NCI-H1417 treated with DMSO at 0.1 percent for 48 hours (cell line): ENCODE measurements at places on chromosomes 11 and 22.

DNA sequence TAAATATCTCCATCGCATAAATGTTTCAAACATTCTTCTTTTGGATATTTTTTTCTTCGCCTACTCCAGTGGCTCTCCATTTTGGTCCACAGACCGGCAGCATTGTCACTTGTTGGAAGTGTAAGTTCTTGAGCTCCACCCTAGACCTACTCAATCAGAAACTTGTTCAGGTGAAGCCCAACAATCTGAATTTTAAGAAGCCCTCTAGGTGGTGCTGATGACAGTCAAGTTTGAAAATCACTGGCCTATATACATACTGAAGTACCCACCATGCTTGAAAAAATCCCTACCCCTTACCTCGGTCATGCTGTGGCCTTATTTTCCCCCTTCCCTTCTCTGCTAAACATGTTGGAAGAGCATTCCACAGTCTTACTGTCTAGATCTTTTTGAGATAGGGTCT lies 10.2 kb upstream of the ACAT1 start:
- DNase-seq: no peak

- no peak for DNase-seq
Observed at GRCh38 chr11:76766521-76766920, 16.6 kb upstream of the TSKU start.

DNA sequence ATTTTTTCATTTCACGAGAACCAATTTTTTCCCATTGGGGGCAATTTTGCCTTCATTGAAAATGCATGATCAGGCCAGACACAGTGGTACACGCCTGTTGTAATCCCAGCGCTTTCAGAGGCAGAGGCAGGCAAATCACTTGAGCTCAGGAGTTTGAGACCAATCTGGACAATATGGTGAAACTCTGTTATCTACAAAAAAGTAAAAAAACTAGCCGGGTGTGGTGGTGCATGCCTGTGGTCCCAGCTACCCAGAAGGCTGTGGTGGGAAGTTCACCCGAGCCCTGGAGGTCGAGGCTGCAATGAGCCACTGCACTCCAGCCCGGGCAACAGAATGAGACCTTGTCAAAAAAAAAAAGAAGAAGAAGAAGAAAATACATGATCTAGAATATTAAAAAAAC lies 19.2 kb upstream of the UPK3A start:
- no peak for DNase-seq

DNA sequence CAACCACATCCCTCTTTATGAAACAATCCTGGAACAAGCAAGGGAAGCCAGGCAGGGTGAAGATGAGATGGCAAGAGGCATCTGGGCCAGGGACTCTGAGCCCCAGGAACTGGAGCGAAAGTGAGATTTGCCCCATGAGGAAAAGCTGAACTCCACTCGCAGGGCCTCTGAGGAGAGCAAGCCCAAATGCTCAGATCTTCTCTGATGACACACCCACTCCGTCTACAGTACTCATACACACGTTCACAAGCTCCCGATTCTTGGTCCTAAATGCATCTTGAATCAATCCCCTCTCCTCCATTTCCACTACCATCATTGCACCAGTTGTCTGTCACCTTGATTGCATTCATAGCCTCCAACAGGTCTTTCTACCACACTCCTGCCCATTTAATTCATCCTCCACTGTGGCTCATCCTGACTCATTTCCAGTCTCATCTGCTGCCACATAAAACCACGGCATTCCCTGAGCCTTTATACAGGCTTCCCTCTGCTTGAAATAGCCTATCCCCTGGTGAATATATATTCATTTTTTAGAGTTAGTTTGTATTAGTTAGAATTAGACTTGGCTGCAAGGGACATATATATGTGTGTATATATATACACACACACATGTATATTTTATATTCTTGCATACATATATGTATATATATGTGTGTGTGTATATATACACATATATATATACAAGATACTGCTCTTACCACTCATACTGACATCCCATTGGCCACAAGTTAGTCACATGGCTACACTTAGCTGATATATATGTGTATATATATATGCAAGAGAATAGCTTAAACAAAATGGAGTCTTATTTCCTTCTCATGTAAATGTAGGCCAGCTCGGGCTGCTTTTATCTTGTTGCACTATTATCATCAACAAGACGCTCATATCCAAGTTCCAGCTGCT lies 1.4 kb upstream of the APOA5 start:
- DNase-seq: no peak

DNA sequence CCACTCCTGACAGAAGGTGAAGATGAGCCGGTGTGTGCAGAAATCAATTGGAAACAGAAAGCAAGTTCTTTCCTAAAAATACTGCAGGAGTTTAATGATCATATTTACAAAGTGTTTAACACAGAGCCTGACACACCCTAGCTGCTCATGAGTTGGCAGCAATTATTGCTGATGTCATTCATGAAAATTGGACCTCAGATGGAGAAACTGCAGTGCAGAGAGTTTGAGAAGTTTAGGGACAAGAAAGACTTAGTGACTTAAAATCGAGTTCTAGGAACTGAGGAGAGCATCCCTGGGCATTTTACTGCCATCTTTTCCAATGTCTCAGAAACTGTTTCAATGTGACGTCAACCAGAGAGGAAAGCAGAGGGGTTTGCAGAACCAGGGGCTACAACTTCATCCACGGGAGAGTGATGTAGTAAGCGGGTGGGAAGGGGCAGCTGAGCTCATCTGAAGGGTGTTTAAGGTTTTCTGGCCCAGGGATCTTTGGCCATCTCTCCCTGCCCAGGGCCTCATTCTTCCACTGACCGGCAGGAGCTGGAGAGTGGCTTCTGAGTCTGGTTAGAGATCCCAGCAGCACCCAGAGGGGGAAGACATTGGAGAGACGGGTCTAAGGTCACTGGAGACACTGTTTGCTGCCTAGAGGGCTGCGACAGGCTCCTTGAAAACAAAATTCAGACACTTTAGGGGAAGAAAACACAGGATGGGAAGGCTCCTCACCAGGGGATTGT lies 21.1 kb upstream of the IGLL5 start:
- no peak for DNase-seq

DNA sequence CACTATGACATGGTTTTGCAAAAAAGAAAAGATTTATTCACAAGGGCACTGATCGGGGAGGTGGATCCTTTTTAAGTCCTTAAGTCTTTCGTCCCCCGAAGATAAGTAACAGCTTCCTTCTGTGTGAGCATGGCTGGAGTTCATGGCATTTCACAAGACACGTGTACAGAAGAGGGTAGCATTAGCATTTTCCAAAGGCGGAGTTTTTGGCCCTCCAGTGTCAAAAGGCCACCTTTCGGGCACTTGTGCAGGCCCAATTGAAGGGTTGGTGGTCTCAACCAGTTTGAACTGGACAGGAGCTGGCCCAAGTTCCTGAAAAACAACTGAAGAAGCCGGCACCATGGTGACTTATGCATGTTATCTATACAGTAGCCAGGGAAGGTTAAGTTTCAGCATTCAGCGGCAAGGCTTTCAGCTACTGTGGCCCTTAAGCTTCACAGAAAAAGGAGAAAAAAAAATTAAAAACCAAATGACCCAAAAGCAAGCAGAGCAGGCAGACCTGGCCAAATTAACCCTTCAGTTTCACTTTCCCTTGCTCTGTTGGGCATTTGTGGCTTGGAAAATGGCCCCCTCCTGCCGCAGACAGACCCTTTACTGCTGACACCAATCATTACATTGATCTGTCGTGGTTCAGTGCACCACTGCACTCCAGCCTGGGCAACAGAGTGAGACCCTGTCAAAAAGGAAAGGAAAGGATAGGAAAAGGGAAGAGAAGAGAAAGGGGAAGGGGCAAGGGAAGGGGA lies 18.7 kb downstream of the ZNF74 start:
- DNase-seq: no peak
